ENCODE measurements at places on chromosomes 1 and 21. TPM values are rescaled to one million over a fixed set of nuclear protein-coding genes. Genes with fewer than 3 reads are reported as not detected.

Gene NBPF6
- not detected for total RNA-seq

Gene LCE2A
- not detected for total RNA-seq

Gene SORT1
- total RNA-seq = 1.2 TPM

Gene KIAA0040
- under 0.01 TPM for total RNA-seq

Gene AJAP1
- total RNA-seq = not detected

Gene CD244
- not detected for total RNA-seq

Gene RCC1
- 24.3 TPM for total RNA-seq

Gene IFNLR1
- total RNA-seq = not detected

Gene OR2L13
- total RNA-seq = not detected

Gene FCN3
- total RNA-seq = not detected

Gene GRIK3
- not detected for total RNA-seq

Data from bronchial smooth muscle cell (primary cell).